ENCODE measurements at places on chromosomes 4 and X.

GRCh38 chr4:156217236-156217635 is 263.6 kb upstream of the CTSO start:
- DNase-seq, result no peak

DNA sequence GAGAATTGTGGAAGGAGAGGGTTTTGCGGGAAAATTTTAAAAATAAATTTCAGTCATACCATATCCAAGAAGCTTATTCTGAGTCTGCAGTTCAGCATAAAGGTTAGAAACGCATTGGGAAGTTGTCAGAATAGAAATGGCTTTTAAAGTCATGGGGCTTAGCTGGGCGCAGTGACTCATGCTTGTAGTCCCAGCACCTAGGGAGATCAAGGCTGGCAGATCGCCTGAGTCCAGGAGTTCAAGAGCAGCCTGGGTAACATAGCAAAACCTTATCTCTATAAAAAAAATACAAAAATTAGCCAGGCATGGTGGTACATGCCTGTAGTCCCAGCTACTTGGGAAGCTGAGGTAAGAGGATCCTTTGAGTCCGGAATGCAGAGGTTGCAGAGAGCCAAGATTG is 3.9 kb upstream of the PLA2G12A start:
- DNase-seq, result no peak

- no peak for DNase-seq
Observed at GRCh38 chr4:62806816-62807215, 1602.4 kb downstream of the TECRL start.

GRCh38 chr4:17063888-17064287 is 165.4 kb upstream of the LDB2 start:
- DNase-seq, result no peak

GRCh38 chrX:39853417-39854030 is 244.2 kb downstream of the BCOR start:
- no peak for DNase-seq

DNA sequence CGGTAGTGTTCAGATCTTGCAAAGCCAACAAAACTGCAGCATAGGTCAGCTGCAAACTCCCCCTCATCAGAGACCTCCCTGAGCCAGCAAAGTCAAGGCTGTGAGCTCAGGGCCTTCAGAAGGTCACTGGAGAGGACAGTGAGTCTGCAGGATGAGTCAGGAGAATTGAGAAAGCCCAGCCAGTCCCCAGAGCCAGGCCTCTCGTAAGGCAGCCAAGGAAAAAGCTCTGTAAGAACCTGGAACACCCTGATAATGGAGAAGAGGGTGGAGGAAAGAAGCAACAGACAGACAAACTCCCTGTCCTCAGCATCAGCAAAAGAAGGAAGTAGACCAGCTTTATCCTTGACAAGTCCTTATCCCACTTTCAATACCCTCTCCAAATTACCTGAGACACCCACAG is 33.0 kb downstream of the GRIA3 start:
- DNase-seq, result no peak

DNA sequence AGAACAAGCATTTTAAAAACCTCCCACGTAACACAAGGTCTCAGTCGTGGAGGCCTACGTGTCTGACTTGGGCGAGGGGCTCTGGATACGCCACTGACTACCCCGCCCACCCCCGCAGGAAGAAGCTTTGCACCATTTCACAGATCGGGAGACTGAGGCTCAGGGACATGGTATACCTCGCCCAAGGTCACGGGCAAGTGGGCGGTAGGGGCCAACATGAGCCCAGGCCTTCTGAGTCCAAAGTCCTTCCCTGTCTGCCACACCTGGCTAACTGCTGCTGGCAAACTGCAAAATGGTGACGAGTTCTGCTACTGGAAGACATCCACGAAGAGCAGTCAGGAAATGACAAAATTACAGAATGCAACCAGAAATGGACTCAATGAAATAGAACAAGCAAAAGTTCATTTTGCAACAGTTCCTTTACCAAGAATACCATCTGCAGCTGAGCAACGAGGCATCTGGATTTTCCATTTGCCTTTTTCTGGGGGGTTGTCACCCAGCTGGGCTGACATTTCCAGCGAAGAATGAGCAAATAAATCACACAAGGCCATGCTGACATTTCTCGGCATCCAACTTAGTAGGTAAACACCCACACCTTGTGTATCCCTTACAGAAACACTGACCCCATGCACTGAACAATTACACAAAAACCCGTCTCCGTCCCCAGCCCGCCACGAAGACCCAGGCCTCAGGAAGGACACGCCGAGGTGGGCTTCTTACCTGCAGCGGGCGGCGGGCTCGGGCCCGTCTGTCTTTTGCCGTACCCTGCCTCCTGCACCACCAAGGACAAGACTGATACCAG is 70.2 kb upstream of the AFAP1 start:
- DNase-seq, result no peak

DNA sequence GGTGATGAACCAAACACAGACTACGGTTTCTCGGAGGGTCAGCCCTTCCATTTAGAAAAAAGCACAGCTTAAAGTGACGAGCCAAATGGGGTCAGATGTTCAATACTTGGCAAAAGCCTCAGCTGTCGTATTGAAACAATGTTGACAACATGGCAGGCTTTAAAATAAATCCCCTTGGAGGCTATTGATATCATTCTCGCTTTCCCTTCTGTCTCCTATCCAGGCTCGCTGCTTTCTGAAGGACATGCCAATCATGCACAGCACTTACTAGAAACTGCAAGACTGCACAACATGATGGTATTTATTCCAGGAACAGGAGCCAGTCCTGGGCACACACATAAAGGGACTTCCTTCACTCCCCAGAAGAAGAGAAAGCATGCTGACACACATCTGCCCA is 137.9 kb downstream of the SLC7A11 start:
- no peak for DNase-seq

GRCh38 chr4:175947117-175947722 is 118.4 kb upstream of the WDR17 start:
- DNase-seq, result no peak

- DNase-seq, result no peak
Observed at GRCh38 chrX:69066966-69067525, 98.2 kb downstream of the PJA1 start.

- no peak for DNase-seq
Observed at GRCh38 chr4:74266081-74266480, 42.2 kb upstream of the EPGN start.

DNA sequence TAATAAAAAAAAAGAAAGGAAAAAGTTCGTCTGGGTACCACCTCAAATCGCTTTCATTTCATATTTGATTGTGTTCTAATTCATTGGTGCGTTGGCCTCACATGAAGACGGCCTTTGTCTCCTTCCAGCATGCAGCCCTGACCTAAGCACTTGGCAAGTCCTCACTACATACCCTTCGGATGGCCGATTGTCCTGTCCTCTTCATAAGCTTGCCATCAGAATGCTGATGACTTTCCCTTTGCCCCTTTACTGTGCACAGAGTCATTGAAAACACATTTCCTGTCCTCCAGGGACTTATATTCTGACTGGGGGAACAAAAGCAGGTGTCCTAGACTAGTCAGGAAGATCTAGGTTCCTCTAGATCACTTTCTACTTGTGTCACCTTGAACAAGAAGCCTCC is 43.0 kb downstream of the RTL5 start:
- DNase-seq, result no peak

DNA sequence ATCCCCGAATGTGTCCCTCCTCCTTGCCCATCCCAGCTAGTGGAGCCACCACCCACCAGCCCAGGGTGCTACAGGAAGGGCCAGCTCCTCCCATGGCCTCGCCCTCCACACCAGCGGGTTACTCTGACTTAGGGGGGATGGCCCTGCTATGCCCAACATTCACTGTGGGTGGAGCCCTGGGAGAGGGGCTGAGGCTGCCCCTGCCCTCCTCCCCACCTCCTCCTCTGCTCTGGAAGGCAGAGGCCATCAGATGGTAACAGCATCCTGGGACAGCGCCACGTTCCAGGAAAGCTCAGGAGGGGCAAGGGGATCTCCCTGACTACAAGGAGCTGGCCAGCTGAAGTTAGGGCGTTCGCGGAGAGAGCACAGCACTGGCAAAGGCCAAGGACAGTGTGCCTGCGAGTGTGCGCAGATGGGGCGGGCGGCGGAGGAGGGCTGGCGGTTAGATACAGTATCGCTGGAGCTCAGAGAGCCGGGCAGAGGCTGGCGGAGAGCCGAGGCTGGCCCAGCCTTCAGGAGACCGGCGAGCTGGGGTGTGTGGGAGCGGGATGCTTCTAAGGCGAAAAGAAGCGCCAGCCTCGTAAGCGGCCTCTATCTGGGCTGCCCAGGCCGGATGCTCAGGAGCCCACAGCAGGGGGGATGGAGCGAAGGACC is 1.5 kb downstream of the JAKMIP1 start:
- DNase-seq, result peak; percentile 22

- no peak for DNase-seq
Observed at GRCh38 chr4:39464886-39465501, 6.1 kb downstream of the LIAS start.

DNA sequence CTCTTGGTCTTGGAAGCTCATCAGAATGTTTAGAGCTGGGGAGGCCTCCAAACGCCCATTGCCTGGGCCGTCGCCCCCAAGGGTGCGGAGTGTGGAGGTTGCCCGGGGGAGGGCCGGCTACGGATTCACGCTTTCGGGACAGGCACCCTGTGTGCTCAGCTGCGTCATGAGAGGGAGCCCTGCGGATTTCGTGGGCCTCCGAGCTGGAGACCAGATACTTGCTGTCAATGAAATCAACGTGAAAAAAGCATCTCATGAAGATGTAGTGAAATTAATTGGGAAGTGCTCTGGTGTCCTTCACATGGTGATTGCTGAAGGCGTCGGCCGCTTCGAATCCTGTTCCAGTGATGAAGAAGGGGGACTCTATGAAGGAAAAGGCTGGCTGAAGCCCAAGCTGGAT is 23.3 kb downstream of the RGS12 start:
- DNase-seq, result no peak

GRCh38 chrX:72349190-72349589 is 43.5 kb upstream of the CITED1 start:
- DNase-seq, result peak; percentile 5

GRCh38 chrX:31376408-31377022 is 304.7 kb upstream of the FTHL17 start:
- DNase-seq, result no peak

GRCh38 chrX:140586951-140587350 is 82.1 kb upstream of the SOX3 start:
- DNase-seq, result no peak

- no peak for DNase-seq
Observed at GRCh38 chr4:180792541-180792940, 1450.7 kb upstream of the TENM3 start.

DNA sequence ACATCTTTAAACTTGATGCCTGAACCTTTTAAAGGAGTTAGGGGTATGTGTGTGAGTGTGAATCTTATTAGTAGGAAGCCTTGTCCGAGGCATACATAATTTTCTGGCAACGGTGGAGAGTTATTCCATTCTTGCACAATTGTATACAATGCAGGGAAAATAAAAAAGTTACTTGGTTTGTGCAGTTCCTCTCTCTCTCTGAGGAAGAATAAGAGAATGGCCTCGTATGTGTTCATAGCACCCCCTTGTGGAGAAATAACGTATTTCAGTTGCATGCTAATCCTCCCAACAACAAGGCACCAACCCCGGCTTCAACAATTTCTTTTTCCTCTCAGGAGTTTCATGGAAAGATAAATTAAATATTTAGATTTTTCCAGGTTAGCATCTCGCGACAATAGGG is 33.7 kb upstream of the FGF13 start:
- no peak for DNase-seq

DNA sequence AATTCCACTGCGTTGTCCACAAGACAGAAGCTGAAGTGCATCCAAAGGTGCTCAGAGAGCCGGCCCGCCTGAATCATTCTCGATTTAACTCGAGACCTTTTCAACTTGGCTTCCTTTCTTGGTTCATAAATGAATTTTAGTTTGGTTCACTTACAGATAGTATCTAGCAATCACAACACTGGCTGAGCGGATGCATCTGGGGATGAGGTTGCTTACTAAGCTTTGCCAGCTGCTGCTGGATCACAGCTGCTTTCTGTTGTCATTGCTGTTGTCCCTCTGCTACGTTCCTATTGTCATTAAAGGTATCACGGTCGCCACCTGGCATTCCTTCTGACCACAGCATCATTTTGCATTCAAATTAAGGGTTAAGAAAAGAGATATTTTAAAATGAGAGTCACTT is 115.5 kb downstream of the NFKB1 start:
- DNase-seq, result no peak

GRCh38 chr4:179695175-179695574 is 2252.9 kb upstream of the AGA start:
- no peak for DNase-seq

DNA sequence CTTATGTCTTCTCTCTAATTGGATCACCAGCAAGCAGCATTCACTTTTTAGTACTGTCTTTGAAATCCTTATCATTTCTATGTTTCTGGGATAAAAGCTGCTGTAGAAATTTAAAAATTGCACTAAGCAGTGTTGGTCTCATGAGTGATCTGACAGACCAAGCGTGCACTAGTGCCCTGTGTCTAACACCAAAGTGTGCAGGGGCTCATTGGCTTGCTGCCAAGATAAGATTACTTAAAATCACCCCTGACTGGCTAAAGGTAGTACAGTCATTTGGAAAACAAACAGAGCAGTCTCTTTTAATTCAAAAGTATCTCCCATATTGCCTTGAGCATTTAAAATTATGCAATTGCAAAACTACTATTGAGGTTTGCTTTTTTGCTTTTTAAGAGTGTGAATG is 304.6 kb downstream of the ARAP2 start:
- no peak for DNase-seq

DNA sequence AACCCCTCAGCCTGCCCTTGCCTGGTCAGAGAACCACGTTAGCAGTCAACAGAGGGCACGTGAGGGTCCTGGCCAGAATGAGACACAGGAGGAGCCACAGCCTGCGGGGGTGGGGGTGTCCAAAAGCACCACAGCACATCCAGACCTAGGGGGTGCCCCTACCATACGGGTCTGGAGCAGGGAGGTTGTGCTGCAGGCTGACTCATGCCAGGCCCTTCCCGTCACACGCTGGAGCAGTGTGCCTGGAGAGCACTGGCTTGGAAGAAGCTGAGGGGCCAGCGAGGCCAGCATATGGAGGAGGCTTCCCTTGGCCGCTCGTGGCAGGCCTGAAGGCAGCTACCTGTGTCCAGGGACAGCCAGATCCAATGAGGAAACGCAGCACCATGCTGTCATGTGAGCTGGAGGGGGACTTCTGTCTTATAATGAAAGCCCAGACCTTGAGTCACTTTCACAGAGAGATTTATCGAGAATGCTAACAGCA is 1.5 kb upstream of the IRAK1 start:
- peak; percentile 26 for DNase-seq

GRCh38 chr4:94758700-94759399 is 1.1 kb downstream of the BMPR1B start:
- no peak for DNase-seq

DNA sequence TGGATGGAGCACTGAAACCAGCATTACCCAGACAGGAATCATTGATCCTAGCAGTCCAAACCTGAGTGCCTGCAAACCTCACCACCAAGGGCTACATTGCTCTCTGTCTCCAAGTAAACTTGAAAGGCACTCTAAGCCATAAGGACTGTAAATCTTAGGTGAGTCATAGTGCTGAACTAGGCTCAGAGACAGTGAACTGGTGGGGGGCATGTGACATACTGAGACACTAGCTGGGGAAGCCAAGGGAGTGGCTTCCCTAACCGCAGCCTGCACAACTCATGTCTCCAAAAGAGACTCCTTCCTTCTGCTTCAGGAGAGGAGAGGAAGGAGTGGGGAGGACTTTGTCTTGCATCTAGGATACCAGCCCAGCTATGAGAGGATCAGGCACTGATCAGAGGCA is 235.5 kb upstream of the ACTRT1 start:
- no peak for DNase-seq

- no peak for DNase-seq
Observed at GRCh38 chrX:14902537-14902936, 29.3 kb downstream of the MOSPD2 start.

- no peak for DNase-seq
Observed at GRCh38 chrX:115719171-115719570, 158.2 kb downstream of the PLS3 start.

- no peak for DNase-seq
Observed at GRCh38 chr4:149766135-149766534, 49.5 kb downstream of the IQCM start.

Measured in stimulated activated CD4-positive, alpha-beta T cell treated with anti-CD3 and anti-CD28 coated beads, Interleukin-2, amount 100 ng/mL, for 24 hours (primary cell).